ENCODE measurements at places on chromosomes 13 and 19. TPM values are rescaled to one million over a fixed set of nuclear protein-coding genes. Genes with fewer than 3 reads are reported as not detected.

Gene SUGT1
- total RNA-seq, result 23.7 TPM

Gene KIRREL2
- total RNA-seq, result not detected

Gene PODNL1
- not detected for total RNA-seq

GRCh38 chr19:35212241-35212640, 16.3 kb downstream of the FAM187B start:
- DNase-seq, result no peak

GRCh38 chr13:28490061-28490460, 4.9 kb downstream of the FLT1 start:
- DNase-seq, result no peak

GRCh38 chr19:17163652-17164051, 51.5 kb upstream of the USE1 start:
- DNase-seq, result no peak

DNA sequence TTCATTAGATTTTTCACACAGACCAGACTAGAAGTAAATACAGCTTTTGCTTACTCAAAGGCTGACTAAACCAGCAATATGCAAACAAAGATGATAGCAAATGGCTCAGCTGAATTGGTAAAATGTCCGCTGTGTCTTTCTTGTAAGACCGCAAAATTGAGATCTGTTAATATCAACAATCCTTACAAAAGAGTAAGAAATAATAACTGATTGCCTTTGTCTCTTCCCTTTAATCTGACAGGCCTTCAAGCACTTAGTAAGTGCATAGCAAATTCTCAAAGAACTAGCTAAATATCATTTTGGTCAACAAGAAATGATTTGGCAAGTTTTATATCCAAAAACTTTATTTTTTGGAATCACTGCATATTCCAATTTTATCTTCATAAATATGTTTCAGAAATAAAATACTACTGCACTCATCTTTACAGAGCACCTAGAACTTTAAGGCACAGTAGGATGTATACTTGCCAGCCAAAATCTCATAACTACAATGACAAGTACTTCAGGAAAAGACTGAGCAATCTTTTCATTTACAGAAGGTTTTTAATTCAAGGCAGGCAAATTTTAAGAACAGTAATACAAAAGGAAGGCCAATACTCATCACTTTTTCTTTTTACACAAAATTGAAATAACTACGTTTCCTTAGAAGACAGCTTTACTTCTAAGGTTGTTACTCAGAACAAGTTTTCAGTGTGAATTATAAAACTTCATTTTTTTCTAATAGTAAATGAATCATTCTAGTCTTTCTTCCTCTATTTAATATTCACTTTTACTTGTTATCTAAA, 1.1 kb downstream of the ELF1 start:
- DNase-seq, result no peak

DNA sequence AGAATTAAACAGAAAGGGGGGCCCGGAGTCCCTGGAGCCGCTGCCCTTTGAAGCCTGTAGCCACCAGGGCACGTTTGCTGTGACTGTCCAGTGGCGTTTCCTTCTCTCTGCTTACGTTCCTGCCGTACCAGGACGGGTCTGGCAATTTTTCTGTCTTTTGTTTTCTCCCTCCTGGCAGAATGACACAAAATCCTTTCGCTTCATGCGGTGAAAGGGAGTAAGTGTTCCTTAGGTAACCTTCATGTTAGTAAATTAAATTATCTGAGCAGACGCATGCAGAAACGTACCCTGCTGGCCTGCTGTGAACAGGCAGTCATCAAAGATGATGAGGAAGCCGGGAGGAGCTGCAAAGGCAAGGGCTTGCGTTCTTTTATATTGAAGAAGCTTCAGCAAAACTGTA, 299.3 kb upstream of the ARGLU1 start:
- no peak for DNase-seq

- DNase-seq, result no peak
These were observed 29.7 kb downstream of the MCF2L start for GRCh38 chr13:112998521-112999280.

DNA sequence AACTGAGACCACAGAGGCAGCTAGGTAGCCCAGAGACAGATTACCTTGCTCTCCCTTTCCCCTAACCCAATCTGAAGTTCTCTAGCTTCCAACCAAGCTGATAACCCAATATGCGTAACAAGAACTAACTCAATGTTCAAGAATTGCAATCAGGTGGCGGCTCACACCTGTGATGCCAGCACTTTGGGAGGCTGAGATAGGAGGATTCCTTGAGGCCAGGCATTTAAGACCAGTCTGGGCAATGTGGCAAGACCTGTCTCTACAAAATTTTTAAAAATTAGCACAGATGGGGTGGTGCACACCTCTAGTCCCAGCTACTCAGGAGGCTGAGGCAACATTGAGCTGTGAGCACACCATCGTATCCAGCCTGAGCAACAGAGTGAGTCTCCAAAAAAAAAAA, 86.7 kb upstream of the IPO5 start:
- no peak for DNase-seq

Data from T-helper 17 cell (primary cell).